Endothelial cell (in vitro differentiated cells): ENCODE measurements at places on chromosomes 1 and 21.

GRCh38 chr1:7013833-7014639 is 228.8 kb downstream of the CAMTA1 start:
- DNase-seq, result no peak

DNA sequence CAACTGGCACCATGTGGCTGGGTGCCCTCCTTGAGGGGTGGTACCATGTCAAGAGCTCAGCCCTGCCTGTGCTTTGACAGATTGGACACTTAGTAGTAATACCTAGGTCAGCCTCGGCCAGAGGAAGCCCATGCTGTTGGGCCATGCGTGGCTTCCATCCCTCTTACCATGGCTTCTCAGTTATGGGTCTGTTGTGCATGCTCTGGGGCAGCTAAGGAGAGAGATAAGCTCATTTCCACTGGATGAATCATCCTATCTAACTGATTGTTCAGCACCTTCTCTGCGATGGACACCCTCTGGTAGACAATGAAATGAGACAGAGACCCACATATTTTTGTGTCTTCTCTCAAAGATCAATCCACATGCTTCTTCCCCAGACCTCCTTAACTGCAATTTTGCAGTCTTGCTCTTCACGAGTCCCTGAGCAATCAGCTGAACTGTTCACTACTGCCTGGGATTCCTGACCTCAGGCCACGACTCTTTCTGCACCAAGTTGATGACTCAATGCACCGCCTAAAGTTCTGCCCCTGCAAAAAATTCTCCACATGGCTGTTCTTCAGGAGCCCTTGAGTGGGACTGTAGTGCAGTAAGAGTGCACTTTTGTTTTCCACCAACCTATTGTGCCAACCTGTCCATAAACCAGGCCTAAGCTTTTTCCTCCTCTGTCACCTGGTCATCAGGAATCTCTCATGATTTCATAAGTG is 6.9 kb upstream of the TRIM62 start:
- no peak for DNase-seq

DNA sequence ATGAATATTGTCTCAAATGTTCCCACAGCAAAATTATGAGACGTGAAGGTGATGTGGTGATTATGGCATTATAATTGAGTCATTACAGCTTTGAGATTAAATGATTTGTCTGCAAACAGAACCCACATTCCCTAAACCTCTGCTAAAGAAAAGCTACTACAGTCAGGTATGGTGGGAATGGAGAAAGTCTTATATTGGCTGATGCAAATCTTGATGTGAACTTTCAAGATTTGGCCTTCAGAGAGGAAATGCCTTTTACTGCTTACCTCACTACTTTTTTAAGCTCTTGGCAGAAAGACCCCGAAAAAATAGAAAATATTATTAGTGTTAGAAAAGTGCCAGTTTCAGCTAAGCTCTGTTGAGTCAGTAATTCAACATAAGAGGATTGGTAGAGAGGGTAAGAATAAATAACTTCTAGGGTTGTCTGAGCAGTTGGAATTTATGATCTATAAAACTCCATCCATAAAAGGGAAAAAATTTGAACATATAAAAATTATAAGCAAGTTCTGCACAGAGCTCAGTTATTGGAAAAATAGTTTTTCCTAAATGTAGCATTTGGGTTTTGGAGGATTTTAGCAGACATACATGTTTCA is 47.8 kb upstream of the RGS5 start:
- DNase-seq, result no peak

- no peak for DNase-seq
Measured at GRCh38 chr1:94871031-94871430, 50.9 kb downstream of the SLC44A3 start.

DNA sequence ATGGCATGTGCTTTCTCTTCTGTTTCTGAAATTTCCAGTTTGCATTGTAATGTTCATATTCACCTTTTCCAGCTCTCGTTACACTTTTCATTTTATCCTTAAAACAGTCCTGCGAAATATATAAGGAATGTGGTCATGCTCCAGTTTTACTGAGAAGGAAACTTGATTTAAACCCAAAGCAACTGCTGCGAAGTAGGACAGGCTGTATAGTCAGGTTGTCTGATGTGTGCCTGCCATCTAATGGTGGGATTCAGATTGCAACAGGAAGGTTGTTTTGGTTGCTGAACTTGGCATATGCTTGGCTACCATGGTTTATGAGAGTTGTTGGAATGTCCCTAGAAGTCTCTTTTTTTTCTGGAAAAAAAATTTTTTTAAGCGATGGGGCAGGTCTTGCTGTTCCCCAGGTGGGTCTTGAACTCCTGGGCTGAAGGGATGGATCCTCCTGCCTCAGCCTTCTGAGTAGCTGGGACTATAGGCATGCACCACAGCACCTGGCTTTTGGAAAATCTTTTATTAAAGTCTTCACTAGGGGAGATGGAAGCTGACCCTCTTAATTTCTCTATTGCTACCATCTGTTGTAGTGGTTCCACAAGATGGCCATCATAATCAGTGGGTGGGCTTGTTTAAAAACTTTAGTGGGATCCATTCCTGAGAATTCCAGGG is 86.9 kb downstream of the UCK2 start:
- DNase-seq, result peak; percentile 76

GRCh38 chr1:221625026-221625425 is 116.9 kb downstream of the DUSP10 start:
- no peak for DNase-seq

GRCh38 chr1:8571200-8571984 is 246.0 kb downstream of the RERE start:
- peak; percentile 10 for DNase-seq

- no peak for DNase-seq
Measured at GRCh38 chr1:11847667-11848372, at the start of gene NPPA. Gene NPPA, minus strand, starts transcription at chr1:11847783. Its CDS starts 99 bp downstream, at chr1:11847684.

GRCh38 chr1:53622531-53622930 is 116.4 kb downstream of the GLIS1 start:
- no peak for DNase-seq

DNA sequence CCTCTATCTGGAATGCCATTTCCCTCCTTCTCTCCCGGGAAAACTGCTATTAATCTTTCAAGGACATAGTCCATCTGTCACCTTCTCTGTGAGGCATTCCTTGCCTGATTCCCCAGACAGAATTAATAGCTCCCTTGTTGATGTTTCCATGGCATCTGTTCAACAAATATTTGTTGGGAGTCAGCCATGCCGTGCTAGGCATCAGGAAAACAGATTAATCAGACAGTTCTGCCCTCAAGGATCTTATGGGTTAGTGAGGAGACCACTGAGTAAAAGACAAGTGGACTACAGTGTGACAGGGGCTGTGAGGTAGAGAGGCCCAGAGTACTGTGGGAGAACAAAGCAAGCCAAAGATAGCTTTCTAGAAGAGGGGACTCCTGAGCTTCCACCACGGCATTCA is 11.4 kb upstream of the MAGOH start:
- no peak for DNase-seq

GRCh38 chr21:45737485-45738166 is 94.1 kb downstream of the PCBP3 start:
- DNase-seq, result no peak

GRCh38 chr1:84721152-84721551 is 30.9 kb upstream of the SSX2IP start:
- DNase-seq, result no peak

DNA sequence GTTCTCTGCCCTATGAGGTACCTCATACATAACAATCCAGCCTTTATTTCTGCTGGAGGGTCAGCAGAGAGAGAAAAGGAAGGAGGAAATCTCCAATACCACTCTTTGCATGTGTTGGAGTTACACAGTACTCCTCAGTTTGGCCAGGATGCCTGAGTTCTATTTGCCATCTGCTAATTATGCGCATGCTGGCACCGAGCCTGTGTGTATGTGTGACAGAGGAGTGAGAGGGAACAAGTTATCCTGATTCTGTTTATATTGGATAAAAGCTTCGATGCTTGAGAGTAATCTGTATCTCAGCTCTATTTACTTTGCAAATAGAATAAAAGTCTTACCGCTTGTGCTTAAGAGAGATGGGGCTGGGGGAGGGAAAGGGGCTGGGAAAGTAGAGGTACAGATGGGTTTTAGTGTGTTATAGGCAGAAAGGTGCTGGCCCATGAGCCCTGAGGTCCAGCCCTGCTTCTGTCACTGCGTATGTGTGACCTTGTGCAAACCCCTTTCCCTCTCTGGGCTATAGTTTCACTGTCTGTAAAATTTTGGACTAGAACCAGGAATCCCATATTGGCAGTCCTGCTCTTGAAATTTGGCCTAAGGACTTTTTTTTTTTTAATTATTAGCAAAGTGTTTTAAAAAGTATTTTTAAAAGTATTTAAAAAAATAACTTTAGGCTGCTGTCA is 54.5 kb upstream of the PLXNA2 start:
- no peak for DNase-seq

GRCh38 chr1:201026836-201027235 is 3.3 kb upstream of the KIF21B start:
- DNase-seq, result no peak

- DNase-seq, result no peak
Measured at GRCh38 chr1:109479311-109479710, 4.4 kb upstream of the ATXN7L2 start.

DNA sequence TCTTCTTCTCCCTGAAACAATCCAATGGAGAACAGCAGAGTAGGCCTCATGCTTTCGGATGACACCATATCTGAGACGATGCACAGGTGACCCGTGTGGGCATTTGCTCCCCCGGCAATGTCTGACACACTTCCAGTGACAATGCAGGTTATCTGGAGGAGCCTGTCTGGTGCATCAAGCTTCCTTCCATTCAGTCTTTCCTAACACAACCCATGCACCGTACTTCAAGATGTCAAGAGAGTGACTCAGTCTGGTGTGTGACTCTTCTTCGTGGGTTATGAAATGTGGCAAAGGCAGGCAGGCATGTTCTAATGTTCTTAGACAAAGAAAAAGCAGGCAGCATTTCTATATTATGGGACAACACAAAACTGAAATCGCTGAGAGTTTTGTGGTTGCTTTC is 159.1 kb downstream of the EDEM3 start:
- no peak for DNase-seq

GRCh38 chr1:212611000-212611948 is 2.7 kb downstream of the ATF3 start:
- no peak for DNase-seq

GRCh38 chr1:67377253-67377652 is 52.9 kb downstream of the SERBP1 start:
- no peak for DNase-seq

DNA sequence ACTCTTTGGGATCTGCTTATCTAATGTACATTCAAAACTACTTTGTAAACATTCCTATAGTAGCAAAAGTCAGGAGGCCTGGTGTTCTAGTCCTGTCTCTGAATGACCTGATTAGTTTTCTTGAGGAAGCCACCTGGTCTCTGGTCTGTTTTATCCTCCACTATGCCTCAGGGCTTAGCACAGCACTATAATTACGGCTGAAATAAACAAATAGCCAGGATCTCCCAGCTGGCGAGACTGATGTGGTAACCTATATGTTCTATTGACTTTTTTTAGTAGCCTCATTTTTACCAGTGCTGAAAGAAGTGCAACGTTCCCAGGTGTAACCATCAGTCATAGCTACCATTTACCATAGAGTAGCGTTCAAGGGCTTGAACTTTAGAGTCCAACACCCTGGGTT is 24.2 kb upstream of the RPL11 start:
- DNase-seq, result no peak

- DNase-seq, result no peak
Measured at GRCh38 chr1:205448540-205449253, 7.1 kb downstream of the BLACAT1 start.

- no peak for DNase-seq
Measured at GRCh38 chr1:18972991-18973390, 16.5 kb upstream of the IFFO2 start.

GRCh38 chr21:29568020-29568697 is 269.4 kb downstream of the BACH1 start:
- DNase-seq, result no peak

GRCh38 chr1:22969304-22969709 is 3.4 kb downstream of the LACTBL1 start:
- no peak for DNase-seq

- no peak for DNase-seq
Measured at GRCh38 chr1:179921981-179922872, 32.4 kb upstream of the CEP350 start.

GRCh38 chr1:112686417-112686816 is 12.0 kb downstream of the MOV10 start:
- DNase-seq, result no peak

DNA sequence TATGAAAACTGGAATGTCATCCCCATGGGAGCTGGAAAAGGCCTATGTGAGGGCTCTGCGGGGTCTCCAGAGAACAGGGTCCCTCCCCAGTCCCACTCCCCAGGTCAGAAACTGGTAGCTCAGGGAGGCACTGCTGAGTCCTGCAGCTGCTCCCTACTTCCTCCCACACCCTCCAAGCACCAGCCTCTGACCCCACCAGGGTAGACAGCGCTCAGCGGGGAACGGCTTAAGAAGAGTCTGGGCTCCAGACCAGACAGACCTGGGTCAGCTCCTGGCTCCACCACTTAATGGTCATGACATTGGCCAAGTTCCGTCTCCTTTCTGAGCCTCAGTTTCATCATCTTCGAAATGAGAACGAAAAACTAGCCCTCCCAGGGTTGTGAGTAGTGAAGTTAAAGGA is 7.2 kb downstream of the LRP8 start:
- DNase-seq, result no peak

GRCh38 chr1:153803470-153804056 is 28.4 kb downstream of the SLC27A3 start:
- DNase-seq, result no peak

- DNase-seq, result no peak
Measured at GRCh38 chr1:224377676-224378006, 21.0 kb downstream of the CNIH4 start.
